ENCODE measurements at places on chromosomes 2 and 18. TPM values are rescaled to one million over a fixed set of nuclear protein-coding genes. Genes with fewer than 3 reads are reported as not detected.

- no peak for DNase-seq
Observed at GRCh38 chr2:217821536-217822147, 181.2 kb downstream of the TNS1 start.

- DNase-seq, result no peak
Observed at GRCh38 chr2:16653799-16654198, 11.8 kb downstream of the CYRIA start.

- DNase-seq, result no peak
Observed at GRCh38 chr2:233829193-233830110, 24.9 kb downstream of the HJURP start.

DNA sequence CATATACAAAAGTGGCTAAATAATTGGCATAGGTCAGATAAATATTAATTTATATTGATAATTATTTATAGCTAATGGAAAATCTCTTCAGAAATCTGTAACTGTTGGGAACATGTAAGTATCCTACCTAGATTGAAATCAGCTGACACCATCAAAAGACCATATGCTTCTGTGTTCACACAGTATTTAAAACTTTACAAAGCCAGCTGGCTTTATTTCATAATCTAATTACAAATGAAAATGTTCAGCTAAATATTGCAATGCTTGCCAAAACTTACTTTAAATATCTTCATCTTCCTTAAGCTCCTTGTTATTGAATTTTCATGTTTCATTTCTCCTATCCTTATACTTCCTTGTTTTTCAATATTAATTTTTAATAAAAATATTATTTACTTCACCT, 190.9 kb upstream of the DOK6 start:
- no peak for DNase-seq

DNA sequence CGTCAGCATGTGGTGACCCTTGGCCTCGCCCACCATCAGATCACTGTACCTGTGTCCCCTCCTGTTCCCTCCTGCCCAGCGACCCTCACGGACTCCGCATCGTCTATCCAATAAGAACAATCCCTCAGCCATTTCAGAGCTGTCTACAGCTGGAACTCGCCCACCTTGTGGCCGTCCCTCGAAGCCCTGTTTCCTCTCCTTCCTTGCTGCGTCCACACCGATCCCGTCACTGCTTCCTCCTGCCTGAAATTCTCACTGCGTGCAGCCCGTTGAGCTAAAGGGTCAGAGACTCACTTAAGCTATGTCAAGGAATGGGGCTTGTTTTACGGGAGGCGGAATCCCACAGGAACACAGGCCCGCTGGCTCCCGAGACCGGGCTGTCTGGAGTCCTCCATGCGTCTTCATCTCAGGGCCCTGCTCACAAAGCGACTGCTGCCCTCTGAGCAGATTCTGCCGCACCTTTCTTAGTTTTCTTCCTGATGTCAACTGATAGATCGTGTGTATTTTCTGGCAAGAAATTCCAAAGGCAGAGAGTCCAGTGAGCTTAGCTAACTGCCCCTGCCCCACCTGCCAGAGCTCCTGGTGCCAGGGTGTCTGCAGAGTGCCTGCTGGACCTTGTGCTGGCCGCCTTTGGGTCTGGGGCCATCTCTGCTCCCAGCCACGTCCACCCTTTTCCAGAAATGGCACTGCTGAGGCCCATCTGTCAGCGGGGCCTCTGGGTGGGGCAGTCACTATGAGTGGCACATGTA, 35.3 kb downstream of the KLHL29 start:
- DNase-seq, result no peak

DNA sequence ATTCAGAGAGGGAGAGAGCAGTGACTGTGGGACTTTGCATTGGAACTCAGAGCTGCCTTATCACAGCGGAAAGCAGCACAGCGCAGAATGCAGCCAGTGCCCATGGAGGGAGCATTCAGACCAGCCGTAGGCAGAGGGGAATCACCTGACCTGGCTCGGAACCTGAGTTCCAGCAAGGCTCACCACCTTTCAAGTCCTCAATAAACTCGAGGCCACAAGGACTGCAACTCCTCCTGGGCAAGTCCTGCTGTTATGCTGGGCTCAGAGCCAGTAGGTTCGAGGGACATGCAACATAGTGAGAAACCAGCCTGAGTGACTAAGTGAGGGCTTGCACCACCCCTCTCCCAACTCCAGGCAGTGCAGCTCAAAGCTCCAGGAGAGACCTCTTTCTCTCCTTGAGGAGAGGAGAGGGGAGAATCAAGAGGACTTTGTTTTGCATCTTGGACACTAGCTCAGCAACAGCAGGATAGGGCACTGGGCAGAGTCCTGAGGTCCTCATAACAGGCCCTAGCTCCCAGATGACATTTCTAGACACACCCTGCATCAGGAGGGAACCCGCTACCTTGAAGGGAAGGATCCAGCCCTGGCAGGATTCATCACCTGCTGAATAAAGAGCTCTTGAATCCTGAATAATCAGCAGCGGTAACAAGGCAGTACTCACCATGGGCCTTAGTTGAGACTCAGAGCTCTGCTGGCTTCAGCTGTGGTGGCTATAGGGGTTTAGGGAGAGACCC, 136.8 kb upstream of the OTOS start:
- DNase-seq, result no peak

DNA sequence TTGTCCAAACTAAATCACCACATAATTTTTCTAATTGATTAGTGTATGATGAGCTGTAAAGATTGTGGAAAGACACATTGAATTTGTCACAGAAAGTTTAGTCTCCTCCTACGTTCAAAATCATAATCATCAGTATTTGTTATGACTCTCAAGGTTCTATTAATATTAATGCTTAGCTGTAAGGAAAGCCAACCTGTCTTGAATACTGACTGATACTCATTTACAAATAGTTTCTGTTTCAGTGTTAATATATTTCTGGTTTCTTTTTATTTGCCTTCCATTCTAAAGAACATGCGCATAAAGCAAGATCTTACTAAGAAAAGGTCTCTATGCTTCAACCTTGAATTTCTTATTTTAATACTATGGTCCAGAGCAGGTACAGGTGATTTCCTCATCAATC, 55.1 kb downstream of the CPS1 start:
- DNase-seq, result no peak

- no peak for DNase-seq
Observed at GRCh38 chr2:234331566-234331965, 165.3 kb downstream of the ARL4C start.

DNA sequence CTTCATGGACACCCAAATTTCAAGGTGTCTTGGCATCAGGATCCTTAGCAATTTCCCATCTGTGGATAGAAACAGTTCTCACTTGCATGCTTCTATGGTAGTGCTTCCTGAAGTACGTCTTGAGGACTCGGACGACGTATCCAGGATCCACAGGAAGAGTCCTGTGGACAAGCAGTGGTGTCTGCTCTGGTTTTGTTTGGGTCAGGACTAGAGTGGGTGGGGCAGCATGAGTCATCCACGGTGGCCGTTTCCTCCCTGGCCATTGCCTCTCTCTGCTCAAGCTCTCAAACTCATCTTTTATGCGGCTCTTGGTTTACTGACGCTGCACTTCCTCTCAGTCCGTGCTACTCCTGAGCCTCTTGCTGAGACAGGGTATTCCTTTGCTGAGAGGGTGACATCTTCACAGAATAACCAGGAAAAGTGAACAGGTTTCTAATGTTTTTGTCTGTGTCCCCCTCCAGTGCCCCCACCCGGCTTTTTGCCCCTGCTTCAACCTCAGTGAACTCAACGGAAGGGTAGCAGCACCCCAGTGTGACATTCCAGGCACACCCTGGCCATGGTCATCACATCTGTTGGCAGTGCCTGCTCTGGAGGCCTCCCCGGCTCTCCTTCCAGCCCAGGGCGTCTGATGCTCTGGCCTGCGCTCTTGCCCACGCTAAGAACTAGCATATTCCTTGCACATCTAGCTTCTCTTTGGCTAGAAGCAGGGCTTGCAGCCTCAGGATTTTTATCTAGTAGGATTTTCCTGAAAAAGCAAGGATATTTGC, 62.2 kb downstream of the ARMC9 start:
- no peak for DNase-seq

- peak; percentile 94 for DNase-seq
Observed at GRCh38 chr2:66507673-66508201, 72.8 kb downstream of the MEIS1 start.

DNA sequence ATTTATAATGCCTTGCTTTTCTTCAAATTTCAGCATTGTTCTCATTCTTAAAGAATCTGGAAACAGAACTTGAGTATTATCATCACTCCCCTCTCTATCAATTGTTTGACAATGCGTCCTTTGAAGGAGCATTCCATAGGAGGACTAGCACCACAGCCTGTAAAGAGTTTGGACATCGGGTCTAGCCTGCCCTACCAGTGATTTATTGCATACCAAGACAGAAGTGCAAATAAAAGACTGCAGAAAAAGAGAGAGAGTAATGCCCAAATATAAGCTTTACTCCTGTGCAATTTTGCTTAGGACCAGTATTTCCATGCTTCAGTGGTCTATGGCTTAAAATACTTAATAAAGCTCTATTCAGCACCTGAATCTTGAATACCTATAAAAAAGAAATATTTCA, 55.4 kb upstream of the MAP2 start:
- no peak for DNase-seq

GRCh38 chr2:230738924-230739323, 26.3 kb downstream of the CAB39 start:
- no peak for DNase-seq

GRCh38 chr2:26986576-26986975, 16.1 kb downstream of the MAPRE3 start:
- no peak for DNase-seq

DNA sequence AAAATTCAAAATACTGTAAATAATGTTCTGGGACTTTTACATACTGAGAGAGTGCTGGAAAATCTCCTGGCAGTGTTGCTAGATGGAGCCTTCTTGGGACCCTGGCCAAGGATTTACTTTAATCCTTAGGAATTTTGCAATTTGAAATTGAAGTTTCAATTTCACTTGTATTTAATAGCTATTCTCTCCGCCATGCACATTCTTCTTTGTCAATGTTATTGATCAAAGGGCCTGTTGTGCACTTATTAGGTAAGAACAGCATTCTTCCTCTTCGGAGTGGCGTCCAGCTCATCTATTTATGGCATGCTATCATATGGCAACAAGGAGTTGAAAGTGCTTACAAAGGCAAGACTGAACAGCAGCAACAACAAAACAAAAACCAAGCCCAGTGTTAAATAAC, 40.1 kb upstream of the SOS1 start:
- no peak for DNase-seq

- DNase-seq, result no peak
Observed at GRCh38 chr2:88560619-88561307, 66.5 kb downstream of the EIF2AK3 start.

DNA sequence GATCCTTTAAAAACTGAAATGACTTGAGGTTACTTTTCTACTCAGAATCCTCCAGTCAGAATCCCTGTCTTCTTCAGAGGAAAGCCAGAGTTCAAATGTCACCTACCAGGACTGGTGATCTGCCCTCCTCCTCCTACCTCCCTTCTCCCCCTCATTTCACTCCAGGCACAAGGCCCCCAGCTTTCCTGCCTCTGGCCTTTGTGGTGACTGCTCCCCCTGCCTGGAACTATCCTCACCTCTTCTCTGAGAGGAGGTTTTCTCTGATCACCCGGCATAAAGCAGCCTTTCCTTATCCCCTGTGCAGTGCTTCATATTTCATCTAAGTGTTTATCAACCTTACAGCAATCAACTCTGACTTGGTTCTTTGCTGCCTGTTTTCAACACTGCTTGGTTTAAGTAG, 6.8 kb downstream of the B3GNT2 start:
- no peak for DNase-seq

DNA sequence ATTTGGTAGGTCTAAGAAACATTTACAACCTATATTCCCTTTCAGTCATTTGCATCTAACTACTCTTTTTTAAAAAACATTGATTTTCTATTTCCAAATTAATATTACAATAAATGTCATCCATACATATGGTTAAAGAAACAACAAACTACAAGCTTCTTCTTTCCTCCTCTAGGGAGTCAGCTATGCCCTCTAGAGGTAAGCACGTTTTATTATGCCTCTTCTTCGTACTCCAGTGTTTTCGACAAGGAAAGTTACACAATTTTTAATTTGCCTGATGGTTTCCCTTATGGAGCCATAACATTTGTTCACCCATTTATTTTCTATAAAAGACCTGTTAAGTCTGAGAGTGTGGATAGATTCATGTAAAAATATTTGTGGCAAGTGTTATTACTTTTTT, 183.4 kb upstream of the CDH7 start:
- peak; percentile 23 for DNase-seq

- DNase-seq, result no peak
Observed at GRCh38 chr18:3916082-3916481, 466.1 kb downstream of the TGIF1 start.

DNA sequence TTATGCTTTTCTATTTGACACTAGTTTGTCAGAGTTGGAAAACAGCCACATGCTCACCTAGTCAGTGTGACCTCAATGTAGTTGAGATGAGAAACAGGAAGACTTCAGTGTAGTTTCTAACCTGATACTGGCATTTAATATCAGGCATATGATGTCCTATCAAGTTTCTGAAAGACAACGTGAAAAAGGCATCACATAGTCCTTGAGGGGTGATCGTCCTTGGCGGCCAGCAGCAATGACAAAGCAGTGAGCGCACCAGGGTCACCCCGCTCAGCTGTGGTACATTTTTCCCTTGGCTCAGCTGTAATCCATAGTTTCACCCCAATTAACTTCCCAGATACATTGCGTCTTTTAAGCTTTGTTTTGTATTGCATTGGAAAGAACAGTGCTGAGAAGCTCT, 4.3 kb downstream of the HSPE1 start:
- DNase-seq, result no peak

GRCh38 chr2:19425419-19425818, 67.0 kb upstream of the OSR1 start:
- DNase-seq, result no peak

- no peak for DNase-seq
Observed at GRCh38 chr2:214315324-214315723, 95.5 kb upstream of the VWC2L start.

DNA sequence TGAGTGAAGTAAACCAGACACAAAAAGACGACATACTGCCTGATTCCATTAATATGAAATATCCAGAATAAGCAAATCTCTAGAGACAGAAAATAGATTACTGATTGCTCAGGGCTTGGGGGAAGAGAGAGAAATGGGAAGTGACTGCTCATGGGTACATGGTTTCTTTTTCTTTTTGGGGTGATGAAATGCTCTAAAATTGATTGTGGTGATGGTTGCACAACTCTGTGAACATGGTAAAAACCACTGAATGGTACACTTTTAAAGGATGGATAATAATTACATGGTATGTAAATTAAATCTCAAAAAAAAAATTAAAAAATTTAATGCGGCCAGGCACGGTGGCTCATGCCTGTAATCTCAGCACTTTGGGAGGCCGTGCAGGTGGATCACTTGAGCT, 39.3 kb downstream of the RPL31 start:
- no peak for DNase-seq

The CFAP210 gene
- 2.5 TPM for total RNA-seq

The ARHGAP25 gene
- total RNA-seq, result 5.8 TPM

The NYAP2 gene
- 0.07 TPM for total RNA-seq

The RUFY4 gene
- not detected for total RNA-seq

The EMX1 gene
- total RNA-seq, result 0.43 TPM

The RASGRP3 gene
- total RNA-seq, result not detected

The EMILIN2 gene
- total RNA-seq, result 2.2 TPM

The SEPTIN10 gene
- 96.9 TPM for total RNA-seq

The SERPINB4 gene
- not detected for total RNA-seq

The TYMS gene
- total RNA-seq, result 86.9 TPM

The NAT8 gene
- total RNA-seq, result not detected

The C2orf72 gene
- total RNA-seq, result 2.4 TPM
